ENCODE measurements at places on chromosomes 2 and 18. TPM values are rescaled to one million over a fixed set of nuclear protein-coding genes. Genes with fewer than 3 reads are reported as not detected.

KCNG2 gene
- total RNA-seq = 1.1 TPM

G6PC2 gene
- total RNA-seq = not detected

LYG1 gene
- not detected for total RNA-seq

RNF138 gene
- total RNA-seq = 34.5 TPM

KCNIP3 gene
- total RNA-seq = 5.9 TPM

ASB18 gene
- not detected for total RNA-seq

TUBA3E gene
- total RNA-seq = not detected

RAB27B gene
- 17.6 TPM for total RNA-seq

LYG2 gene
- total RNA-seq = not detected

OTX1 gene
- total RNA-seq = 1.7 TPM

MPP4 gene
- total RNA-seq = 0.14 TPM

GRCh38 chr2:153474876-153475435 is 3.6 kb downstream of the RPRM start:
- DNase-seq = no peak

GRCh38 chr2:126898636-126899035 is at the start of gene TEX51:
Gene TEX51, plus strand, starts transcription at chr2:126898890. Its CDS starts 29 bp downstream, at chr2:126898919.
- no peak for DNase-seq

- DNase-seq = no peak
These were observed 97.1 kb downstream of the ASAP2 start for GRCh38 chr2:9303528-9304225.

- no peak for DNase-seq
These were observed 108.4 kb upstream of the TTN start for GRCh38 chr2:178915423-178916173.

DNA sequence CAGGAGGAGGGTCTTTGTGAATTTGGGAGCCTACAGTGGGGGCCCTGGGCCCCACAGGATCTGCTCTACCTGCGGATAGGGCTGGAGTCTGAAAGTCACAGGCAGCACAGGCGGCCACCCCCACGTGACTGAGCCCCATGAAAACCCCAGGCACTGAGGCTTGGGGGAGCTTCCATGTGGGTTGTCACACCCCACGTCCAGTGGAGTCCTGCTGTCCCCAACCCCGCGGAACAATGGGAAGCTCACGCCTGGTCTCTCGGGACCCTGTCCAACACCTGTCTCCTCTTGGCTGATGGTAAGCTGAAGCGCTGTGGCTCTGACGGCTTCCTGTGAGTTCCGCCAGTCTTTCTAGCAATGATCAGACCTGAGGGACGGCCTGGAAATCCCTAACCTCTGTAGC is 85.8 kb downstream of the PTGR3 start:
- no peak for DNase-seq

GRCh38 chr2:170587922-170588321 is 127.2 kb upstream of the SP5 start:
- DNase-seq = no peak

GRCh38 chr2:69989009-69989408 is 27.6 kb upstream of the ASPRV1 start:
- DNase-seq = no peak

GRCh38 chr18:47606526-47606925 is 323.9 kb downstream of the SMAD2 start:
- no peak for DNase-seq

DNA sequence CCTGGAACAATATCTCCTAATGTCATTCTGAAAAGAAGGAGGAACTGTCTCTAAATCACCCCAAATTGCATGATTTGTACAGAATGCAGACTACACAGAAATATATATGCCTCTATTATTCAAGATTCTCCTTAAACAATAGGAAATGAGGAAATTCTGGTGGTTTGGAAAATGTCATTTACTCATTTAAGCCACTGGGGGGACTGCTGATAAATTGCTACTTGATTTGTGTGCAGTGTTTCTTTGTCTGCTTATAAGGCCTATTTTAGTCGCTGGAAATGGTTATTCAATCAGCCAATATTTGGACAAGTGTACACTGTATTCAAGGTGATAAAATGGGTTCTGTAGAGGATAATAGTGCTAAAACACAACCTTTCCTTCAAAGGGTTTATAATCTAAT is 801.9 kb upstream of the CELF4 start:
- no peak for DNase-seq

GRCh38 chr2:158025255-158025996 is 76.2 kb upstream of the UPP2 start:
- no peak for DNase-seq

Measured in upper lobe of left lung (tissue), 6 donors.